Gastroesophageal sphincter (tissue), 4 donors: ENCODE measurements at places on chromosomes 5 and 9.

- no peak for ATAC-seq
Observed at GRCh38 chr5:150538007-150538917, 30.3 kb downstream of the NDST1 start.

GRCh38 chr9:93864032-93864431 is 91.1 kb downstream of the BARX1 start:
- no peak for ATAC-seq

GRCh38 chr5:150734579-150735384 is 24.0 kb downstream of the DCTN4 start:
- ATAC-seq: peak; percentile 61

- no peak for ATAC-seq
Observed at GRCh38 chr5:126492939-126493338, 69.7 kb downstream of the GRAMD2B start.

- no peak for ATAC-seq
Observed at GRCh38 chr5:144464306-144464705, 293.6 kb downstream of the KCTD16 start.

DNA sequence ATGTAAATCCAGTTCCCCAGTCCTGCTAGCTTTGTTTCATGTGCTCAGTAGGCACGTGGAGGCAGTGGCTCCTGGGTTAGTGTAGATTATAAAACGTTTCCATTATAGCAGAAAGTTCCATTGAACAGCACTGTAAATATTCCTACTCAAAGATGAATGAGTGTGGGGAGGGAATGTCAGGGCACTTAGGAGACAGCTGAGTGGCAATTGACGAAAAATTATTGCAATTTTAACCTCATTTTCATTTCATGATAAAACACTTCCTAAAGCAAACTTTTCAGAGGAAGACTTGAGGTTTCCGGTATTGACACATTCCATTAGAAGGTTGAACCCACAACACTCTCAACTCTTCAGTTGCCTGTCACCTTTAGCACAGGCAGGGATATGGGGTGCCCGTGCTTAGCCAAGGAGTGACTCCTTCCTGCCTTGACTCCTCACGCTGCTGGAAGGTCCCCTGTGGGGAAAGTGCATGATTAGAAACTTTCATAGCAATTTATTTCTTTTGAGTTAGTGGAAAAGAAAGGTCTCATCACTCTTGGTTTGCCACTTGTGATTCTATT is 41.2 kb downstream of the SLC46A2 start:
- ATAC-seq: no peak

DNA sequence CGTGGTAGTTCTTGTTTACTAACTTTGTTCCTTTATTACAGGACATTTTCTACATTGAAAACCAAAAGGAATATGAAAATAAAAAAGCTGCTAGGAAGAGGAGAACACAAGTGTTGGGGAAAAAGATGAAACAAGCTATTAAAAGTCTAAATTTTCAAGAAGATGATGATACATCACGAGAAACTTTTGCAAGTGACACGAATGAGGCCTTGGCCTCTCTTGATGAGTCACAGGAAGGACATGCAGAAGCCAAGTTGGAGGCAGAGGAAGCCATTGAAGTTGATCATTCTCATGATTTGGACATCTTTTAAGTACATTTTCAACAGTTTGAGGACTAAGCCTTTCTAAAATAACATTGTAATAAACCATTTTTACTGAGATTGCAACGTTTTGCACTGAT is 23.8 kb downstream of the PHAX start:
- no peak for ATAC-seq

- no peak for ATAC-seq
Observed at GRCh38 chr9:111604054-111604615, 4.7 kb upstream of the PTGR1 start.

DNA sequence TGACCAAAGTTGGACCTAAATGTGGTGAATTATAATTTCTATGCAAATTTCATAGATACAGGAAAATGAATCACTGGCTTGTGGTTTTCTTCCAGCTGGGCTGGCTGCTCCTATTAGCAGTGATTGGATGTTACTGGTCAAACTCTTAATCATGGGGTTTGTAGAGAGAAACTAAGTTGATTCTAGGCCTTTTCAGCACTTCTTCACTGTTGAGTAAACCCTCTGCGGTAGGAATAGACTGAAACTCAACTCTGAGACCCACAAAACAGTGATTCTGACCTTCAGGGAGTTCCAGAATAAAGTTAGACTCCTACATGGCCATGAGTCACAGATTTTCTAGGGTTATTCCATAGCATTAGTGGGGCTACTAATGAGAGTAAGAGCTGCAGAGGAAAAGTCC is 47.9 kb upstream of the FKTN start:
- ATAC-seq: no peak

GRCh38 chr9:91162784-91163443 is 198.8 kb downstream of the AUH start:
- no peak for ATAC-seq

DNA sequence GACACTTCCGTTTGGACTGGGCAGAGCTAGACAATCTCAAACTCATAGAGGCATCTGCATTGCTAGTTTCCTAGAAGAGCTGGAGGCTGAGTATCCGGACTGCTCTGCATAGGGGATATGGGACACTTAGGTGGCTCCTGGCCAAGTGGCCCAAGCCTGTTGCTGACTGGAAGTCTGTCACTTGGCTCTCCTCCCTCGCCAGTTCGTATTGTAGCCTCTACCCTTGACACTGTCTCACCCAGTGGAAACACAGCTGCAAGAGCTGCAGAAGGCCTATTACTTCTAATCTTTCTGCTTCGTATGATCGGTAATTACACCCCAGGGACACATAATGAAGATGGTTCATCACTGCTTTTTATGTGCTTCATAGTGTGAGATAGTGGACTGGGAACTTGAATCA is 34.7 kb downstream of the ITGA1 start:
- ATAC-seq: peak; percentile 66

- no peak for ATAC-seq
Observed at GRCh38 chr9:93260263-93261066, 76.5 kb downstream of the WNK2 start.

- ATAC-seq: no peak
Observed at GRCh38 chr9:100394032-100394695, 32.8 kb upstream of the MSANTD3 start.
